ENCODE measurements at places on chromosomes 4 and X. TPM values are rescaled to one million over a fixed set of nuclear protein-coding genes. Genes with fewer than 3 reads are reported as not detected.

Gene XIAP
- total RNA-seq, result 34.7 TPM

Gene PLP2
- total RNA-seq, result 91.4 TPM

Gene TRMT44
- 35.7 TPM for total RNA-seq

- H3K36me3 ChIP-seq, result no peaks in the 10 kb centered on the region
- no peak overlapping the region for H3K27ac ChIP-seq
- H3K4me3 ChIP-seq, result no peak overlapping the region
- DNase-seq, result no peak
These were observed 516.7 kb upstream of the SLIT2 start for GRCh38 chr4:19735012-19735411.

- no peaks in the 10 kb centered on the region for H3K27me3 ChIP-seq
- no peak overlapping the region for H3K4me3 ChIP-seq
- H3K4me1 ChIP-seq, result peaks cover 3% of the 10 kb centered on the region
- DNase-seq, result no peak
- H3K27ac ChIP-seq, result no peak overlapping the region
- peaks cover 47% of the 10 kb centered on the region for H3K36me3 ChIP-seq
These were observed 61.6 kb downstream of the UBE2K start for GRCh38 chr4:39759569-39759968.

DNA sequence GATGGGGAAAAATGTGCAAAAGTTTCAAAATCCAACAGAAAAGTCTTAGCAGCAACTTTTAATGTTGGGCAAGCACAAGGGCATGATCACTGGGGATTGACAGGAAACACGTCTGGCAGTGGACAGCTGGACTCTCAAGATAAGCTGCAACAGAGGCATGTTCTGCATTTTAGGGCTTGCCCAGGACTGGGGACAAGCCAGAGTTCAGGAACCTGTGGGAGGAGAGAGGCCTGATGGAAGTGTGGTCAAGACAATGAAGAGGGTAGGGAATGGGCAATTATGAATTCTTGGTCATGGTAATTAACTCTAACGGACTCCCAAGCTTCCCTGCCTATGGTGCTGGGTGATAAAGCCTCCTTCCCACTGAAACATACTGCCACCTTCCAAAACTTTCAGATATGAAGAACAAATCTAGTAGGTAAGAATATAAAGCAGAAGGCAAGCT lies 48.4 kb downstream of the ANXA3 start:
- H3K27me3 ChIP-seq, result peaks cover 3% of the 10 kb centered on the region
- H3K36me3 ChIP-seq, result peaks cover 3% of the 10 kb centered on the region
- DNase-seq, result no peak
- no peak overlapping the region for H3K4me3 ChIP-seq
- H3K4me1 ChIP-seq, result no peaks in the 10 kb centered on the region
